ENCODE measurements at places on chromosomes 4 and X. TPM values are rescaled to one million over a fixed set of nuclear protein-coding genes. Genes with fewer than 3 reads are reported as not detected.

FAM53A gene
- total RNA-seq: 1.9 TPM

RNF113A gene
- total RNA-seq: 29.4 TPM

DNA sequence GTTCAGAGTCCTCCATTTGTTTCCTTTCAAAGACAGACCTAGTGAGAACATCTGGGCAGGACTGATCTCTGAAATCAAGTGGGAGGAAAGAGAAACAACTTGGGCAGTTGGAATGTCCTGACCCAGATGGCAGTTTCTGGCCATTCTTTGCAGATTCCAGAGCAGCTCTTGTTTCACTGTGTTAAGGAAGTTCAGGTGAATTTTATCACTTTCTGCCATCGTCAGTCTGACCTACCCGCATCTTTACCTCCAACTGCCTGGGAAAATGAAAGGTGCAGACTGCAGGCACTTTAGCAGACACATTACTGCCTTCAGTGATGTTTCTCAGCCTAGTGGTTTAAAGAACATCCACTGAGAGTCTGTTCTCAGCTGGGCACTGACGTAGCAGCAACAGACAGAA lies 216.2 kb downstream of the CEP135 start:
- DNase-seq: no peak

NPY5R gene
- total RNA-seq: not detected

DNA sequence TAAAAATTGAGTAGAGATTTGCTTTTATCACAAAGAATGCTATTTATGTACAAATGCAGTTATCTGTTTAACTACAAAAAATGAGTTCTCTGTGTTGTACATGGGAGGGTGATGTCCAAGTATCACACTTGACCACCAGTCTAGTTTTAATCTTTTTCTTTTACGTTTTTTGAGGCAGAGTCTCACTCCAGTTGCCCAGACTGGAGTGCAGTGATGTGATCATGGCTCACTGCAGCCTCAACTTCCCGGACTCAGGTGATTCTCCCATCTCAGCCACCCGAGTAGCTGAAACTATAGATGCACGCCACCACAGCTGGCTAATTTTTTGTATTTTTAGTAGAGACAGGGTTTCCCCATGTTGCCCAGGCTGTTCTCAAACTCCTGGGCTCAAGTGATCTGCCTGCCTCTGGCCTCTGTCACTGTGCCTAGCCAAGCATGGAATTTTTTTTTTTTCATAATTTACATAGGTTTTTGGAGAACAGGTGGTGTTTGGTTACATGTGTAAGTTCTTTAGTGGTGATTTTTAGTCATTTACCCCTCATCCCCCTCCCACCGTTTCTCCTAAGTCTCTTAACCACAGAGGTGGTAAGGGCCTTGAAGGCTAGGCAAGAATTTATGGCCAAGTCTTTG lies 47.9 kb upstream of the RPA4 start:
- no peak for DNase-seq

NRK gene
- total RNA-seq: not detected

TEX13A gene
- total RNA-seq: not detected

ZNF674 gene
- total RNA-seq: 0.50 TPM
